ENCODE measurements at places on chromosomes 3 and 15.
A peak's percentile ranks its signal among the peaks of the same experiment; 100 is the strongest.

- DNase-seq: no peak
These were observed 37.6 kb upstream of the TP63 start for GRCh38 chr3:189593581-189593980.

GRCh38 chr3:31985831-31986230, 4.3 kb downstream of the ZNF860 start:
- DNase-seq: no peak

DNA sequence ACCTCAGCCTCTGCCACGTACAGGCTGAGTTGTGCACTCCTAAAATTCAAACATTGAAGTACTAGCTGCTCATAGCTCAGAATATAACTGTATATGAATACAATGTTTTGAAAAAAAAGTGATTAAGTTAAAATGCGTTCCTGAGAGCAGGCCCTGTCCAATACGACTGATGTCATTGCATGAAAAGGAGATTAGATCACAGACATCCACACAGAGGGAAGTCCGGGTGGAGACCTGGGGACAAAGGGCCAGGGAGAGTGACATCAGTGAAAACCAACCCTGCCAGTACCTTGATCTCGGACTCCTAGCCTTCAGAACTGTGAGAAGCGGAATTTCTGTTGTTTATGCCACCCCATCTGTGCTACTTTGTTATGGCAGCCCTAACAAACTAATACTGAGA, 311.4 kb upstream of the NR2F2 start:
- no peak for DNase-seq

- DNase-seq: no peak
These were observed 54.4 kb downstream of the PGPEP1L start for GRCh38 chr15:98953000-98953787.

- no peak for DNase-seq
These were observed 1.7 kb upstream of the HGD start for GRCh38 chr3:120683671-120684301.

DNA sequence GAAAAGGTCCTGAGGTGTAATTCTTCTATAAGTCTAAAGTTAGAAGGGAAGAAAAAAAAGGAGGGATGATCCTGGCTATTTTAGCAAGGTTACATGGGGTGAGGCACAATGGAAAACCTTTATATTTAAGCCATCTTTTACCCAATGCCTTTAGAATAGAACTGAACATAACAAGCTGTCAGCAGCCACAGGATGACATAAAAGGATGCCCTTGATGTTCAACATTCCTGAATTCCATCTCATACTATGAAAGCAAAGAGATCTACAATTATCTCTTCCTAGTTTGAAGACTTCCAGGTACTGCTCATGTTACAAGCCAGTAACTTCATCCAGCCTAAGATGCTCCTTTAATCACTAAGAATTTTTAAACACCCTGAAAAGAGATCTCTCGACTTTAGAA, 26.9 kb downstream of the NEK10 start:
- DNase-seq: no peak

DNA sequence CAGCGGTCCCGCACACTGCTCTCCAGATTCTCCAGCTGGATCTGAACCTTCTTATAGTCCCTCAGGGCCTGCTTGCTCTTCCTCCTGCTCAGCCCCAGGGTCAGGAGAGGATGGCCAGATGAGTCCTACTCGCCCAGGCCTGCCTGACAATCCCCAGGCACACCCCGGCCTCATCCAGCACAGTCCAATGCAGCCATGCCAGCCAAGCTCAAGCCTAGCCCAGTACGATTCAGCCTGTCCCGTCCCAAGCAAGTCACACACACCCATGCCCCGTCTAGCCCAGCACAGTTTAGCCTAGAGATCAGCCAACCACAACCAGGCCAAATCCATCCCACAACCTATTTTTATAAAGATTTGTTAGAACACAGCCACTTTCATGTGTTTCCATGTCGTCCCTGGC, 16.8 kb downstream of the PLXNB1 start:
- DNase-seq: no peak

GRCh38 chr15:74263466-74263865, 27.3 kb downstream of the CCDC33 start:
- no peak for DNase-seq

GRCh38 chr3:123716411-123716810, 131.6 kb upstream of the HACD2 start:
- DNase-seq: no peak

DNA sequence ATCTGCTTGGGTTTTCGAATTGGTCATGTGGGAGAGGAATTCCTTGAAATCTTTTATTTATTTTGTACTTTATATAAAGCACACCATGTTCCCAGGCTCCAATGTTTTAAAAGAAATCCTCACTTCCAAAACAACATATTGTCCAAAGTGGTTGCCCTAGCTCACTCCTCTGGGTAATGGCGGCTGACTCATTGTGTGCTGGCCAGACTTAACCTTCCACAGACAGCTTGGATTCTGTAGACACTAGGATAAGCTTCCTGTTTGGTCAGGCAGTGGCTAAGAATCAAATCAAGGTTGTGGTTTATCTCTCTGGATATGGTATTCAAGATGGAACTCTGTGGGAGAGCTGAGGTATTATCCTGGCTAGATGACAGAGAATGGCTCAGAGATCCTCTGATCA, 55.8 kb upstream of the FAM98B start:
- DNase-seq: peak; percentile 86

DNA sequence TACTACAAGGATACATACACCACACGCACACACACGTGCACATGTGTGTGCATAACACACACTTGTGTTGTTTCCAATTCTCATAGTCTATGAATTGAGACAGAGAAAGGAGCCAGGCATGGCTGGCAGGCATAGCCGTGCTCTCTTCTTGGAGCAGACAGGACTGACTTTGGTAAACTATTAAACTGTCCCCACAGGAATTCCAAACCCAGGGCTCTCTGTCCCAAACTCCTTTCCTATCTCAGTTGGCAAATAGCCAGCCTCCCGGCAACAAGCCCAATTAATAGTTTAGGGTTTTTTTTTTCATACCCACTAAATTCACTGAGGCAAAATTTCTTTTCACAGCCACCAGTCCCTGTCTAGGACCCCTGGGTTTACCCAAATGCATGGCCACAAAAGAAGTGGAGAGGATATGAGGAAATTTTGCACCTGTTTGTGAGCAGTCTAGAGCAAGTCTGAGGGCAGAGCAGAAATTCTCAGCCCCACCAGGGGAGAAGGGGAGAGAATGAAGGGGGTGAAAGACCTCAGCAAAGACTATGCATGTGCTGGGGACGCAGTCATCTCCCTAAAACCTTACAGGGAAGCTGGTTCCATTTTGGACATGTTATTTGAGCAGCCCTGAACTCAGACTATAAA, 17.8 kb downstream of the GALNT15 start:
- no peak for DNase-seq

- DNase-seq: no peak
These were observed 15.0 kb upstream of the ACAD9 start for GRCh38 chr3:128864351-128864811.

DNA sequence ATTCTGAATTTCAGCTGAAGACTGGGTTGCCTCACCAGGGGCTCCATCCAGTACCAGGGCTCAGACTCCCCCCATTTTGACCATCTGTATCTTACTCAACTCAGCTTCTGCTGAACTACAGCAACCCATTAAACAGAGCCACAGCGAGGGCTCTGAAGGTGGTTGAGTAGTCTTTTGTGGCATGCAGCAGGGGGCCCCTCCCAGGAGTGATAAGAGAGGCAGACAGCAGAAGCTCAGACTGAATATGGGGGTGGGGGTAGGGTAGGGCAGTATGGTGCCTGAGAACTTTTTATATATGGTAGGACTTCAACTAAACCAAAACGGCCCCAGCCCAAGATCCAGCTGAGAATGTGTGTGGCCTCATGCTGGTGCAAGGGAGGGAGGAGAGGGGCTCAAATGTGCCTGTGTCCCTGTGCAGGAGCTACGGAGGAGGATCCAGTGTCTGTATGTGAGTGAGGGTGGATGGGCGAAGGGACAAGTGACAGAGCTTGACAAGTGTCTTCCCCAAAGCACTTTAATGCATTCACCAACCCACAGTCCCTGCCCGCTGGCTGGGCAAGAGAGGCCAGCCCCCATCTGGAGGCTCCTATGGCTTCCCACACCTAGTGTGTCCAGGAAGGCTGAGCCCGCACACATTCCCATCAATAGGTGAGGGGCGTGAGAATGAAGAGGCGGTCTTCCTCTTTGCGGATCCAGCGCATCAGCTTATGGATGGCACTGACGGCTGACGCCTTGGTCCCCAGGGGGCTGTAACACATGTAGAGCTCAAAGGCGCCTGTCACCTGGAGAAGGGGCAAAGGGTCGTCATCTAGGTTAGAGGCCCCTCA, 4.9 kb upstream of the MST1R start:
- DNase-seq: no peak

- DNase-seq: no peak
These were observed 30.6 kb downstream of the CHDH start for GRCh38 chr3:53815651-53816050.
